ENCODE measurements at places on chromosomes 6 and 20.

- DNase-seq = no peak
Measured at GRCh38 chr20:62550087-62550632, 74.4 kb upstream of the GATA5 start.

GRCh38 chr6:219019-219570 lies 73.2 kb upstream of the DUSP22 start:
- no peak for DNase-seq

DNA sequence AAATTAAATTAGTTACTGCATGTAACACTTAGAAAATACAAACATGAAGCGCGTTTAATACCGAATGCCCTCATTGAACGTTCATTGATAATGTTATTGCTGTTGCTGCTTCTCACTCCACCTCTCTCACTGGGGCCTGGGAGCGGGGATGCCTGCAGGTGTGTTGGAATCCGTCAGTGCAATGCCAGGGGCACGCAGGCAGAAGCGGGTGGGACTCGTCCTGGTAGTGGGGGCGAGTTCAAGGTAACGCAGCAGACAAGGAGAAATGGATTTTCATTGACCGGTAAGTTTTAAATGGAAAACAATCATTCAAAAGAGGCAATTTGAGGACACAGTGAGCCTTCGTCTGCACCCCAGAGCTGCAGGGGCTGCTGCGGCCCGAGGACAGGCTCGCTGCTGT lies 71.2 kb upstream of the AFDN start:
- no peak for DNase-seq

- no peak for DNase-seq
Measured at GRCh38 chr20:51204051-51204715, 181.3 kb upstream of the KCNG1 start.
